ENCODE measurements at places on chromosomes 1 and 21. TPM values are rescaled to one million over a fixed set of nuclear protein-coding genes. Genes with fewer than 3 reads are reported as not detected.

Gene PLOD1
- total RNA-seq = 18.7 TPM

Gene KCNN3
- total RNA-seq = 4.9 TPM

Gene TRABD2B
- total RNA-seq = under 0.01 TPM

Gene NES
- total RNA-seq = 47.2 TPM

Gene FCAMR
- not detected for total RNA-seq

Gene CYP4A11
- under 0.01 TPM for total RNA-seq

Gene MAP3K21
- total RNA-seq = 3.2 TPM

Gene RGS13
- total RNA-seq = not detected

Gene SPRR1A
- total RNA-seq = not detected

Gene LCE1A
- not detected for total RNA-seq

Gene NLRP3
- total RNA-seq = 0.74 TPM

Gene RHBG
- not detected for total RNA-seq

Gene SPTA1
- total RNA-seq = 1.2 TPM

Gene GPX7
- total RNA-seq = 9.3 TPM

Gene LCE2C
- not detected for total RNA-seq

Gene TMEM234
- 10.6 TPM for total RNA-seq

Gene BMP8A
- 0.25 TPM for total RNA-seq

Gene DISC1
- 4.4 TPM for total RNA-seq

Gene FCER1G
- 1.2 TPM for total RNA-seq

Gene SEMA6C
- total RNA-seq = 24.8 TPM

Gene CACHD1
- total RNA-seq = 17.0 TPM

Gene PIK3CD
- total RNA-seq = 8.9 TPM

Gene GRIK3
- total RNA-seq = 34.7 TPM

Gene PRDM16
- 5.9 TPM for total RNA-seq

Gene SLC35F3
- 2.5 TPM for total RNA-seq

Gene CADM3
- 136 TPM for total RNA-seq

Gene SH2D1B
- not detected for total RNA-seq

Gene IKBKE
- 0.98 TPM for total RNA-seq

Gene TIAM1
- total RNA-seq = 24.3 TPM

Gene GJB3
- total RNA-seq = not detected

Gene OVAAL
- not detected for total RNA-seq

Gene NTMT2
- total RNA-seq = 0.49 TPM

Gene PGBD5
- 20.7 TPM for total RNA-seq

Gene DFFA
- 21.4 TPM for total RNA-seq

Gene IVL
- total RNA-seq = under 0.01 TPM

Gene CYP4Z1
- 0.25 TPM for total RNA-seq

Gene STYXL2
- total RNA-seq = 0.25 TPM

Gene UMODL1
- total RNA-seq = not detected

Gene DNAJC6
- total RNA-seq = 123 TPM

Gene FGGY
- 12.8 TPM for total RNA-seq

Gene TMCC2
- total RNA-seq = 27.5 TPM

Gene PCP4L1
- total RNA-seq = 3.0 TPM

Gene RNU1-2
- 73,230 TPM for total RNA-seq

Gene TNFRSF4
- not detected for total RNA-seq

Gene CENPF
- total RNA-seq = 14.8 TPM

Gene UBE2U
- total RNA-seq = not detected

Gene AJAP1
- total RNA-seq = 21.9 TPM

Gene AIRE
- under 0.01 TPM for total RNA-seq

Gene PPIAL4G
- 0.25 TPM for total RNA-seq

Gene USP33
- 150 TPM for total RNA-seq

Gene IGSF9
- total RNA-seq = 7.6 TPM

Gene HES3
- total RNA-seq = not detected

Gene RPE65
- total RNA-seq = under 0.01 TPM

Gene PRRX1
- total RNA-seq = 5.4 TPM

Gene SV2A
- 72.0 TPM for total RNA-seq

Gene ZNF691
- total RNA-seq = 5.9 TPM

Gene CD101
- total RNA-seq = 1.2 TPM

Gene RGS7
- total RNA-seq = 16.0 TPM

Gene PRAMEF14
- not detected for total RNA-seq

Gene SLC2A1
- 44.0 TPM for total RNA-seq

Data from temporal lobe (tissue), 4 donors.